ENCODE measurements at places on chromosomes 3 and 15. TPM values are rescaled to one million over a fixed set of nuclear protein-coding genes. Genes with fewer than 3 reads are reported as not detected.

The TMEM40 gene
- total RNA-seq: 6.5 TPM

The SRPRB gene
- total RNA-seq: 51.8 TPM

The ACTR8 gene
- total RNA-seq: 30.8 TPM

The ISLR gene
- total RNA-seq: 28.2 TPM

GRCh38 chr3:66423791-66424190 lies 77.0 kb downstream of the LRIG1 start:
- DNase-seq: no peak

DNA sequence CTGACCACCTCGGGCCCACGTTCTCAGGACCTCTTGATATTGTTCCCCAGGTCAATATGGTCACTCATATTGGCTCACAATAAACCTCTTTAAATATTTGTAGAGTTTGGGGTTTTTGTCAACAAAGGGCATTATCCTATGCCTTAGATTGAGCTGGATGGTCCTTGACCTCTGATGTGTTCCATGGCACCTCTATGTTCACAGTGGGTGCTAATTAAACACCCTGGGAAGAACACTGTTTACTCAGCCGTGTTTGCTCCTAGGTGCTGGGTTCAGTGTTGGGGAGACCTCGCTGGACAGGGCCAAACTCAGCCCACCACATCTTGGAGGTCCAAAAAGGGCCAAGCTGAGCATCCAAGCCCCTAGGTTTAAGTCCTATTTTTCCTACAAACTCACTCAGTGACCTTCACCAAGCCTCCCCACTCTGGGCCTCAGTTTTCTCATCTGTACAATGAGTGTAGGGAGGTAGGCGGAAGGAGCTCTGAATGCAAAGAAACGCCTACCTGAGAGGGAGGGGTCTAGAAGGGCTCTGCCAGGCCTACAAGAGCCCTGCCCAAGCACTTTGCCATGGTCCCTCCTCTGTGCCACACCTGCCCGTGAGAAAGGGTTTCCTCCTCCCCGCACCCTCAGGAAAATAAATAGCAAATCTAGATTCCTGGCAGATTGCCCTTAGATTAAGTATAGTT lies 7.2 kb downstream of the FAM174B start:
- no peak for DNase-seq

DNA sequence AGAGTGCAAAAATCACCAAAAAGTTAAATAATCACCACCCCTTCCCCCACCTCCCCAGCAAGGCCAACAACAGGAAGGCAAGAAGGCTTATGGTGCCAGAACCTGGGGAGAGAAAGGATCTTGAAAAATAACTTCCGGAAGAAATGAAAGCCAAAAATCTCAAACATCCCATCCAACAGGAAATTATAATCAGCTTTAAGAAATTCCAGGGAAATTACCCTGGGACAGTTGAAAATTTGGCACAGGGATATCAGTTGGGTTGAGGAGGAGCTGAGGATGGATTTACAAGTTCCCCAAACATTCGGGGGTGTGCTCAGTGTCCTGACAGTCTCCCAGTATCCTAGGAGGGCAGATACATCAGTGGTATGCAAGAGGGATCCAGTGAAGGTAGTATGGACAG lies 82.7 kb downstream of the POLR2M start:
- DNase-seq: no peak

- no peak for DNase-seq
These were observed 82.2 kb downstream of the LRRC3B start for GRCh38 chr3:26704736-26705135.

DNA sequence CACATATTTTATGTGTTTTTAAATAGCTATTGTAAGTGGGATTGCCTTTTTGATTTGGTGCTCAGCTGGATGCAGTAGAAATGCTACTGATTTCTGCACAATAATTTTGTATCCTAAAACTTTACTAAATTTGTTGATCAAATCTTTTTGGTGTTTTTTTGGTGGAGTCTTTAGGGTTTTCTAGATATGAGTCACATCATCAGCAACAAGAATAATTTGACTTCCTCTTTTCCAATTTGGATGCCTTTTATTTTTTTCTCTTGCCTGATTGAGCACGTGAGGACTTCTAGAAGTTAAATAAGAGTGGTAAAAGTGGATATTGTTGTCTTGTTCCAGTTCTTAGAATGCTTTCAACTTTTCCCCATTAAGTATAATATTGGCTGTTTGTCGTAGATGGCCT lies 51.3 kb downstream of the TLNRD1 start:
- DNase-seq: no peak

DNA sequence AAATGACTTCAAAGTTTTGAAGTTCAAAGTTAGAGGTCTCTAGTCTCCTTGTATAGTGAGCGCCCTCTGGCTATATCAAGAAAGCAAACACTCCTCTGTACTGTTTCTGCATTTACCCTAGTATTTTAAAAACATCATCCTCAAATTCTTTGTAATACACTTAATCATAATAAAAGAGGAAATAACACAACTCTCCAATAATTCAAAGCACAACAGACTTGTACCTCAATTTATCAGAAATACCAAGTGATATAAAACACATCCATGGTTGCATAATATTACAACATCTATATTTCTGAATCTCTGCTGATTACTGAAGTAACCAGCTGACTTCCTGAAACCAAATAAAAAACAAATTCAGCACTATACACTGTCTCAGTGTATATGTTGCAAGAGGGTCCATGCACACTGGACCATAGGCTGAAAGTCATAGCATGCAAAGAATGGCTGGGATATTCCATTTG lies 12.5 kb downstream of the PLOD2 start:
- DNase-seq: no peak

- peak; percentile 43 for DNase-seq
These were observed 14.3 kb downstream of the KAT2B start for GRCh38 chr3:20054549-20054987.

- no peak for DNase-seq
These were observed 91.6 kb upstream of the RGMA start for GRCh38 chr15:93180656-93181055.

GRCh38 chr3:52836986-52837385 lies 2.2 kb upstream of the MUSTN1 start:
- no peak for DNase-seq

DNA sequence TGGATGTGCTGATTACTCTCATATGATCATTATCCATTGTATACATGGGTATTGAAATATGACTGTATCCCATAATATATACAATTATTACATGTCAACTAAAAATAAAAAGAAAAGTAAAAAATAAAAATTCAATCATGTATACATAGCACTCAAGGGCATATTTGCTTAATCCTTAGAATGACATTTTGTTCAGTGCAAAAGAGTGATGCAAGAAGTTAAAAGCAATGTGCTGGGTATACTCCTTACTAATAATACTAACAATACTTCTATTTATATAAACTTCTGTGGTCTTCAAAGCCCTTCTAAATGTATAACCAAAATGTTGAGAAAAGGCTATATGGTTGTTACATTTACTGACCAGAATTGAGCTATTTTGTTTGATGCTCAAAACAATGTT lies 23.2 kb upstream of the TM4SF1 start:
- DNase-seq: no peak

DNA sequence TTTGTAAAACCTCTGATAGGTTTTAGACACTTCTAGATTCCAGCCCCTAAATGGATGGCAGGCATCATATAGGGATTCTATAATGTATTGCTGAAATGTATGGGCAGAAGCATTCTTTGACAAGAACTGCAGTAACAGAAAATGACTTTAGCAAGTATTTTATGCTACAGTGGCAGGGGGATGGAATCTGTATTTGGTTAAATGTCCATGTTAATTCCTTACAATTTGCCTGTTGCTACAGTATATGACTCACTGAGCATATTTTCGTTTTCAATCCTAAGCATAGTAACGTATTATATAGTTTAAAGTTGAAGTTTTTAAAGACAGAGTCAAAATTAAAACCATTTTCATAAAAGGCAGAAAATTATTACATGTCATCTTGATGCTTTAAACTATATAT lies 150.1 kb downstream of the MEX3B start:
- no peak for DNase-seq

DNA sequence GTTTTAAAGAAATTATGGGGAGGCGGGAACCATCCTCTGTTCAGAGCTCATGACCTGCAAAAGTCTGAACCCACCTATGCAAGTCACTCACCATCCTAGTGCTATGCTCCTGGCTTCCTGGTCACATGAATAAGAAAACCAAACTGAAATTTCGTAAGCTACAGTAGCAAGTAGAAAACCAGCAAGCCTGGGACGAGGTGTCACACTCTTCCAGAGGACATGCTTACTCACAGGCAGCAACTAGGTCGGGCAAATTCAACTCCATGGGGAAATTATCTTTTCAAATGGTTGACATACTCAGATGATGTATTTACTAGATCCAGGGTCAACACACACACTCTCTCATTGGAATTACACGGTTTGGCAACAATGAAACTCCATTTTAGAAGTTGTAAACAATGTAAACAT lies 31.3 kb downstream of the LDHAL6B start:
- DNase-seq: no peak

GRCh38 chr15:79170256-79170664 lies 79.7 kb upstream of the RASGRF1 start:
- peak; percentile 55 for DNase-seq

- no peak for DNase-seq
These were observed 65.7 kb downstream of the CDIN1 start for GRCh38 chr15:36645106-36645505.

DNA sequence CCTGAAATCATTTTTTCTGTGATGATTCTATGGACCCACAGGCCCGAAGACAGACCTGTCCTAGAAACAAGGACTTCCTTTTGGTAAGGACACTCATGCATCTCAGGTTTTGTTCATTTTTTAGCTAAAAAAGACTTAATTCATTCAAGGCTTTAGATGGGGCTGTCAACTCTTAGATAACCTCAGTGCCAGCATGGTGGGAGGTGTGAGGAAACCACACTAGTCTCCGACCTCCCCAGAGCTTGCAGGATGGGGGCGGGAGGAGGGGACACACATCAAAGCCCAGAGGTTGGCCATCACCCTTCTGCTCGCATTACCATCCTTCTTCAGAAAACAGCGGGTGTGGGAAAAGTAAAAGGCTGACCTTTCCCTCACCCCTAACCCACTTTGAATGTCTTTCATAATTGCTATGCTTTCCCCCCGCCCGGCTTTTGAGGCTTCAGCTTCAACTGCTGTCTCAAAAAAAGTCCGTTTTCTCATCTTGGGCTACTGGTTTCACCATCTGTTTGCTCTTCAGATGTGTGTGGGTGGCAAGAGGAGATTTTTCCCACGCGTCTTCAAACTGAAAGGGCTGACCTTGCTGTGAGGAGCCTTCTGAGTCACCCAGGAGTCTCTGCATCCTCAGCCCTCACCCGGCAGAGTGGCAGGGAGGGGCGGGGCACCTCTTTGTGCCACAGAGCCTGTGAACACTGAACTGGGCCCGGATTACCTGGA lies 27.6 kb upstream of the CXCR6 start:
- DNase-seq: no peak
